ENCODE measurements at places on chromosomes 11 and 22.
A peak's percentile ranks its signal among the peaks of the same experiment; 100 is the strongest.

DNA sequence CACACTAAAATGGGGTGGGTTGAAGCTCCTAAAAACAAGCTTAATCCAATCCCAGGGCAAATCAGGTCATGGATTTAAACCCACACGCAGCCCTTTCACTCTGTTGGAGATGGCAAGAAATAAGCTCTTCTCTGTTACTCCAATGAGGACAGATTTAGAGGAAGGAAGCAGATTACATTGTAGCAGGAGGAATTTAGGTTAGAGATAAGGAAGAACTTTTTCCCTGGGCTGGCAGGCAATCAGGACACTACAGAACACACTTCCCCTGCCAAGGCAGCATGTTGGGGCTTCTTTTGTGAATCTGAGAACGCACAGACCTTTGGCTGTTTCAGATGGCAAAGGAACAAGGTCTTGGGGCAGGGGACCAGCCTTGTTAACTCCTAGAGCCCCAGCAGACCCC is 46.2 kb downstream of the C11orf58 start:
- no peak for DNase-seq

DNA sequence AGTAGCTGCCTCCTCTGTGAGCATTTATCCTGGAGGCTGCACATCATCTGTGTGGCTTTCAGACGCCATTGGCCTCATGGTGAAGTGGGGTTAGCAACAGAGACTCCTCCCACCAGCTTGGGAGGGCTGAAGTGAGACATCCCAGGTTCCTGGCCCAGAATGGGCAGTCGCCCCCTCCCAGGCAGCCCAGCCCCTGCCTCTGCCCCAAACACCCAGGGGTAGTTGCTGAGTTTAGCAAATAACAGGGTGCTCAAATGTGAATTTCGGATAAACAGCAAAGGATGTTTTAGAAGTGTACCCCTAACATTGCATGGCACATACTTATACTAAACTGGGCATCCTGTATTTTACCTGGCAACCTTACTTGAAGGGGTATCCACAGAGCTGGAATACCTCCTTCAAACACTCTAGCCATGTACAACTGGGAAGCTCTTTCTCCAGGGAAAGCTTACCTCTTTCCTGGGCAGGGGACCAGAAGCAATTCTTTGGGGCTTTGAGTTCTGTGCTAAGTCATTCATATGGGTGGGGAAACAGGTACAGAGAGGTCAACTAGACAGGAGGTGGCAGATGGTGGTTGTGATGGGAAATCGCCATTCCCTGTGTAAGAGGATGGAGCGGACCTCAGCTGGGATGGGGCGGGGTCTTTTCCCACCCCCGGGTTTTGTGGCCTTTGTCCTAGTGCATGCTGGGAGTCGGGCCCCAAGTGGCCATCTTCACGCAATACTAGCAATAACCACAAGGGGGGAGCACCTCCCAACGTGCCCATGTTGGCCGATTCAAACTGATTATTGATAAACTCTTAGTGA is 19.3 kb downstream of the MTFP1 start:
- DNase-seq, result peak; percentile 82

DNA sequence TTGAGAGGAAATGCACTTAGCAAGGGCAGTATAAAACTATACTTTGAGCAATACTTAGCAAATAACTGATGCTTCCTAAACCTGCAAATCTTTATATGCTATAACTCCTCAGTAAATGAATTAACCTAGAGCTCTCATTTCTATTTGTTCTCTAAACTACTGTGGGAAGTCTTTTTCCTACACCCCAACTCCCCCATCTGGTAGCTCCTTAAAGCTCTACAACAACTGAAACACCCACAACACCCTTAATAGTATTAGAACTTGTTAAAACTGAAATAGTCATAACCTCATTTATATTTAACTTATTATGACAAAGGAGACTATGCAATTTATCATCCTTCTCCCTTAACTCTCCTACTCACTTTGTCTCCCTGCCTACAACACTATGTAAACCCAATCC is 43.4 kb downstream of the GUCY1A2 start:
- no peak for DNase-seq

DNA sequence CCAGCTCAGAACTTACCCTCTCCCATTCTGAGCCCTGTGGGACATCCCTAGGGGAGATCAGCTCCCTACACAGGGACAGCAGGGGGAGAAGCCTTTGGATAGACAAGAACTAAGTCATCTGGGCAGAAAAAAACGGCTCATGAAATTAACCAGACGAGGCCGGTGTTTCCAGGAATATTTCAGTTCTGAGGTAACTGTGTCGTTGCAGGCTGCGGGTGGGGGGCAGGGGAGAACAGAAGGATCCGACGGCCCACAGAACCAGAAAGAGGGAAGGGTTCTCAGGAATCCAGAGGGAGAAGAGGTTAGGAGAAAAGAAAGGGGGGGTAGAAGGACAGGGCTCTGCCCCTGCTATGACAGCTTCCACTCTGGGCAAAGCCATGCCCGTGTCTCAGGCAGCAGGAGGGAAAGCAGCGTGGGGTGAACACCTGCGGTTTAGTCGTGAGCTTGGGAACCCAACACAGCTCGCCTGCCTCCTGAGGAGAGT is 3.6 kb downstream of the CLCF1 start:
- DNase-seq, result no peak

DNA sequence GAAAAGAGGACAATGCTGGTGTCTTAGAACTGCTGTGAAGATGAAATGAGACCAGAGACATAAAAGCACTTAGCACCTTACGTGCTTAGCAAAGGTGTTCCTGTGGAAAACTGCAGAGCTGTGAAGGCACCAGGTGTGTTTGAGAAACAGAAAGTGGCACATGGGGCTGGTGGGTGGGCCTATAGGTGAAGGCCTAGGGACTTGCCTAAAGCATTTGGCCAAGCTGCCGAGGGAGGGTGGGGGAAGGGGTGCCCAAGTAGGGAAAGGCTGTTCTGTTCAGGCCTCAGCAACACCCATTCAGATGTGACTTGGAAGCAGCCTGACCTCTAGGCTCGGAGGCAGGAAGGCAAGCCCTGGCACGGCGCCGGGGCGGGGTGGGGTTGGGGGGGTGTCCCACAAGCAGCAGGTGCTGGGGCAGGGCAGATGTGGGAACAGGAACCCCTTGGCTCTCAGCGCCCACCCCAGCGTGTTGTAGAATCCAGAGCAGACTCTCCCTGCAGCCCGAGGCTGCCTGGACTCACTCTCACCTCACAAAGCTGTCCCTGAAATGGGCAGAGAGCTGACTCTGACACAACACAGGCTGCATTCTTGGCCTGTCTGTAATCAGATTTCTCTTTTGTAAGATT is 366.7 kb upstream of the NARS2 start:
- DNase-seq, result no peak

DNA sequence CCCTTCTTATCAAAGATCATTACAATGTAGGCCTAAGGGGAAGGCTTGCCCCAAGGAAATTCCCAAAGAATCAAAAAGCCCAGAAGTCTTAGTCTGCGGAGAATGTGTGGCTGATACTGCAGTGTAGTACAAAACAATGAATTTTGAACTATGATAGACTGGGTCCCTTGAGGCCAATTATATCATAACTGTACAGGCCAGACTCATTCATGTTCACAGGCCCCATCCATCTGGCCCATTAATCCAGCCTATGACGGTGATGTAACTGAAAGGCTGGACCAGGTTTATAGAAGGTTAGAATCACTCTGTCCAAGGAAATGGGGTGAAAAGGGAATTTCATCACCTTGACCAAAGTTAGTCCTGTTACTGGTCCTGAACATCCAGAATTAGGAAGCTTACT is 35.2 kb downstream of the IGLL1 start:
- DNase-seq, result no peak

DNA sequence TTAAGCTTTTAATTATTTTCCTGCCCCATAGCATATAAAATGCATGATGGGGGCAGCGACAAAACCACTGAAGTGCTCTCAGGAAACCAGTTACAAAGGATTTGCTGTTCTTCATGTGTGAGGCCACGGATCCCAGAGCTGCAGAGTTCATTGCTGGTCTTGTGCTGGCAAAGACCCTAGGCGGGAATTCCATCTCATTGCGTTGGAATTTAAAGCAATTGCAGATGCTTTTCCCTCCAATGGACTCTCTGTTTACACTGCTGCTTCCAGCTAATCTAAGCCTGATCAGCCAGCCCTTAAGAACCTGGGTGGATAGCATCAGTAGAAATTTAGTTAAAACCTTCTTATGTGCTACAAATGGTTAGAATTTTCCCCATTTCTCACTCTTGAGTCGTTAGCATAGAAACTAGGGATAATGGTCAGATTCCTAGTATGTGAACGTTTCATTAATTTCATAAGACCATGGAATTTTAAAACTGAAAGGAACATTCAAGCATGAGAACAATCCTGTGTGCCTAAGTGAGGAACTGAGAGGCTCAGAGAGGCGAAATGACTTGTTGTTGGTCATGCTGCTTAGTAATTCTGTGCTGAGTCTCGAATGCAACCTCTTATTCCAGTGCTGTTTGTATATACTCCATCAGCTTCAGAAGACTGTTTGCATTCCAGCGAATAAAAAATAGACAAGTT is 36.1 kb upstream of the ADSL start:
- no peak for DNase-seq
